ENCODE measurements at places on chromosomes 6 and 20.

DNA sequence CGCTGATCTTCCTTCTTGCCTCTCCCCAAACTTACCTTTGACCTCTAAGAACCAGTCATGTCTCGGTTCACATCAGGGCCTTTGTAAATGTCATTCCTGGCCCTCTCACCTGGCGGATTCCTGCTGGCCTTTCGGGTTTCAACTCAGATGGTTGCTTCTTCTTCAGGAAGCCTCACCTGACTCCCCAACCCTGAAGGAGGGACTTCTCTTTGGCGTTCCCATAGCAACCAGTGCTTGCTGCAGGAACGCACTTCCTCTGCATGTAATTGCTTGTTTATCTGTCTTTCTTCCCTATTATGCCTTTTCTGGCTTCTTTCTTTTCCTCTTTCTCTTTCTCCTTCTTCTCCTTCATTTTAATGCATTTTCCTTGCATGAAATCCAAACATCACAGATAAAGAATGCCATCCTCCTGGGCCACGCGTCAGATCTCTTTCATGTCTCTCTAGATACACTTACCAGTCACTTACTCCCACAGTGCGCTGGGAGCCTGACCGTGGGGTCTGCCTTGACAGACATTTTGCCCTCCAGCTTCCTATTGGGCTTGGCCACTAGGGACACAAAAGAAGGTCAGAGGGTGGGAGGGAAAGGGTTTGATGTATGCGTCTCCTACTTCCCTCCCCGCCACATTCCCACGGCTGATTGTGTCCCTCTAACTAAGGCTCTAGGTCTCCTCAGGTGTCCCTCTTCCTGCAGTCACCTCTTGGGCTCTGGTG is 295.7 kb upstream of the TSHZ2 start:
- no peak for DNase-seq

DNA sequence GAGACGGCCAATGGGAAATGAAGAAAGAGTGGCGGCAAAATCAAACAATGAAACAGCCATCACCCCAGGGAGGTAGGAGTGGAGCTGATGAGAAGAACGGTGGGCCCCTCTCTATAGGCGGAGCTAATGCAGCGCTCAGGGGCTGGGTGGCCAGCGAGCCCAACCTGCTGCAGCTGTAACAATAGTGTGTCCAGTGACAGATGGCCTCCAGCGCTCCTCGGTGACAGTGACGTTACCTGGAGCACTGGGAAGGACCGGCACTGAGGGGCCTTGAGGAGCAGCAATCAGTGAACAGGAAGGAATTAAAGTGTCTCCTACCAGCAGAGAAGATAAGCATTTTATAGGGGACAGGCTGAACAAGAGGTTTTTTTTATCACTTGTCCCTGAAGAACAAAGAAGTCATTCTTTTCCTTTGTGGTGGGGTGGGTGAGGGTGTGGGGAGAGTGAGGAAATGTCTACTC is 81.6 kb downstream of the FOXA2 start:
- no peak for DNase-seq

DNA sequence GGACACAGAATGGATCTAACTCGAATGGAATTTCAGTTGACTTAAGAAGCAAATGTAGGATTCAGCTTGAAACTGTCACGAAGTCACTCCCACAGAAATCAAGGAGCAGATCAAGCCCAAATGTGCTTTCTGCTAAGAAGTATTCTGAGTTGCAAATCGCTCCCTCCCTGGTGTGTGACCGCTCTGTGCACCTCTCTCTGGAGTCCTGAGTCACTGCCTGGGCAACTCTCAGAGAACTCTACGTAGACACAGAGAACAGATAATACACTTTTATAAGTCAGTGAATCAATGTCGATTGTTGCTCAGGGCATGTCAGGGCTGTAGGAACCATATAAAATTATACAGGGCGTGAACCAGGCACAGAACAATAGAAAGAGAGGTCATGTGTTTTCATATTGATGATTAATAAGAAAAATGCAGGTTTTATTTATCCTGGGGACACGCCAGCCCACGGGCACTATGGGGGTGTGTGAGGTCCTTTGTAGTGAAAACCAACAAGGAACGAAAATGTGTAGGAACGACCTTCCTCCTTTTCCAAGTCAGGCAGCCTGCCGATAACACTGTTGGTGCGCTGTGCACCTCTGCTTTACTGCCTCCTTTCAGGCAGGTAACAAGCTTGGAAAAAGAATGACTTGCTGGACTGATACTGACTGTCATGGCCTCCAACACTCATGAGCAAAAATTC is 248.1 kb upstream of the FOXQ1 start:
- no peak for DNase-seq

GRCh38 chr20:16537918-16538317 is 35.3 kb downstream of the KIF16B start:
- no peak for DNase-seq

DNA sequence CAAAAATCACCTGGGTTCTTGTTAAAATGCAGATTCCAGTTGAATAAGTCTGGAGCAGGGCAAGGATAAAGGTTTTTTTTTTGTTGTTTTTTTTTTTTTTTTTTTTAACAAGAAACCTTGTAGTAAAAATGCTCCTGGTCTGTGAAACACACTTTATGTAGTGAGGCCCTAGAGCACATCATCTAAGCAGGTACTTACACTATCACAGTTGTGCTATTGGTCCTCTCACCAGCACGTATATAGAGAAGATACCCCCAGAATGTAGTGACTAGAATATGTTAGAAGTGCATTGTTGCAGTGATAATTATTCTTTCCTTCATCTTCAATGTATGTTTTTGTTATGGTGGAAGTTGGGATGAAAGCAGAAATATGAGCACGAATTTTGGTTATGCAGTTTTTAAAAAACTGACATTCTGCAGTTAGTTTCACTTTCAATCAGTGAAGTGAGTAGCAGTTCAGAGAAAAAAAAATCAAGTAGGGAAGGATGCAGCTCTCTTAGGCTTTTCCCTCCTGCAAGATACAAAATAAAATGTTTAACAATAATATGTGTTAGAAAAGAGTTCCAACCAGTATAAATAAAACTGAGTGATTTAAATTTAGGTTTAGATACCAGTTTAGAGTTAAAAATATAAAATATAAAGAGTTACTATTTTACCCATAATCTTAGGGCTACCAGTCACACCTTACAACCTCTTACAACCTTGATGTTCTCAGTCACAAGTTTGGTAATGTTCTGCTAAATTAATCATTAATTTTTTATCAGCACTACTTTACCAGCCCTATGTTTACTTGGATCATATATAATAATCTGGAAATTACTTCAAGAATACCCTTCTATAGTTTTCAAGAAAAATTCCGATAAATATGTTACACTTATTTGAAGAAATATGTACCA is 9.2 kb upstream of the DEFB113 start:
- no peak for DNase-seq

GRCh38 chr20:53570446-53571276 is 23.0 kb downstream of the ZNF217 start:
- no peak for DNase-seq

GRCh38 chr6:145865595-145865994 is 51.0 kb upstream of the FBXO30 start:
- no peak for DNase-seq

DNA sequence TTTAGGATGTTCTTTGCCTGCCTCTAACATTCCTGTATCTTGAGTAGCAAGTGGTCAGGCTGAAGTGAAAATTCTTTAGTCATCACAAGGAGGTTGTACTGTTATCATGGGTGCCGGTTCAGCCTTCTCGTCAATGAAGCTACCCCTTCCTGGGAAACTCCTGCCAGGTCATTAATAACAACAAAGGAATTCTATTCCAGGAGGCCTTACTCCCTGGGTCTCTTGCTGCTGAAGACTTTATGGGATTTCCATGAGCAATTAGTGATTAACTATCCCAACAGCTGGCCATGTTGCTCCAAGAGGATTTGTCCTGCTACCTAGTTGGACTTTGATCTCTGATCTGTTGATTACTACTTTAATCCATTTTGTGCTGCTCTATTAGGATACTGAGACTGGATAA is 62.7 kb upstream of the ELOVL5 start:
- DNase-seq = no peak

GRCh38 chr6:29992807-29993206 is 50.5 kb downstream of the HLA-A start:
- no peak for DNase-seq

DNA sequence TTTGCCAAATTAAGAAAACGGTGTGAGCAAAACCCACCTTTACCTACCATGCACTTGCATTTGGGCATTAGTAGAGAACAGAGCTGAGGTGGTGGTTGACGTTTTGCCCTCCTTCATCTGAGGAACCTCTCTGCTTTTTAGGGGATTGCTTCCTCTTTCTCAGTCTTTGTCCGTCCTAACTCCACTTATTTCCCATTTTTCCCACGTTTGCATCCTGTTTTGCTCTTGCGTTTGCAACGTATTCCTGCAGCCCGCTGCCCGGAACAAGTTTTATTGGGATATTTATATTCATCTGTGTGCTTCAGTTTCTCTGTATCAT is 374 bp upstream of the SERINC1 start:
- DNase-seq = no peak

DNA sequence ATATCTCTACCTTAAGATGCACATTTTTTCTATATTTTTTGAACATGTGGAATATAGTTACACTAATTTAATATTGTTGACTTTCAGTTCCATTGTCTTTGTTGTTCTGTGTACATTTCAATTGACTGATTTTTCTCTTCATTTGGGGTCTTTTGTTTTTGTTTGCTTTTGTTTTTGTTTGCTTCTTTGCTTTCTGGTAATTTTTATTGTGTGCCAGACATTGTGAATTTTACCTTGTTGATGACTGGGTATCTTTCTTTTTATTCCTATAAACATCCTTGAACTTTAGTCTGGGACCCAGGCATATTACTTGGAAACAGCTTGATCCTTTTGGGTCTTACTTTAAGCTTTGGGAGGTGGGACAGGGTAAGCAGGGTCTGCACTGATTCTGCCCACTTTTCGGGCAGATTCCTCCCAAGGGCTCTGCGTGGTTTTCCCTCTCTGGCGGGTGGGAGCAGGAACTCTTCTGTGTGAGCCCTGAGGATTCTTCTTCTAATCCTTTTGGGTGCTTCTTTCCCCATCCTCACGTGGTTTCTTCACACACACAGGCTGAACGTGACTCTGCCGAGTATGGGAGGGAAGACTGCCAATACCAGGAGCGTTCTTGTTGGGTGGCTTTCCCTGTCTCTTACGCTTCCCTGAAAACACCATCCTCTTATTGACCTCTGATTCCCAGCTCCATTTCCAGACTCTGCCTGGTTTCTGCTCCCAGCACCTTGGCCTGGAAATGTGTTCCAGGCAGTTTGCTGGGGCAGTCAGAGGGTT is 200.5 kb downstream of the ARID1B start:
- no peak for DNase-seq

DNA sequence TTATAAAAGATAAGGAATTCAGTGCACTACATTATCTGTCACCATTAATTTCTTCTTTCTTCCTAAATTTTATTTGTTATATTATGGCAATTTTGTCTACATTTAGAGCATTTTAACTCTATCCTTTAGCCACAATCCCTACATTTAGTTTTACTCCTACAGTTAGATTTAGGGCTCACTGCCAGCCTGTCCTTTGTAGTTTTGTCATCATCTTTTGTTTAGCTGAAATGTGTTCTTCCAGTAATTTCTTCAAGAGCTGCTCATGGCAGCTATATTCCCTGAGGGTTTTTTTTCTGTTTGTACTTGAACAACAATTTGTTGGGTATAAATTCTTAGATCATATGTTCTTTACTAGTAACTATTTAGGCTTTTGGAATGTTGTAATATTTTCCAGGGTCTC is 72.7 kb upstream of the B3GAT2 start:
- DNase-seq = no peak

GRCh38 chr6:149440735-149441671 is 40.9 kb downstream of the SUMO4 start:
- no peak for DNase-seq

DNA sequence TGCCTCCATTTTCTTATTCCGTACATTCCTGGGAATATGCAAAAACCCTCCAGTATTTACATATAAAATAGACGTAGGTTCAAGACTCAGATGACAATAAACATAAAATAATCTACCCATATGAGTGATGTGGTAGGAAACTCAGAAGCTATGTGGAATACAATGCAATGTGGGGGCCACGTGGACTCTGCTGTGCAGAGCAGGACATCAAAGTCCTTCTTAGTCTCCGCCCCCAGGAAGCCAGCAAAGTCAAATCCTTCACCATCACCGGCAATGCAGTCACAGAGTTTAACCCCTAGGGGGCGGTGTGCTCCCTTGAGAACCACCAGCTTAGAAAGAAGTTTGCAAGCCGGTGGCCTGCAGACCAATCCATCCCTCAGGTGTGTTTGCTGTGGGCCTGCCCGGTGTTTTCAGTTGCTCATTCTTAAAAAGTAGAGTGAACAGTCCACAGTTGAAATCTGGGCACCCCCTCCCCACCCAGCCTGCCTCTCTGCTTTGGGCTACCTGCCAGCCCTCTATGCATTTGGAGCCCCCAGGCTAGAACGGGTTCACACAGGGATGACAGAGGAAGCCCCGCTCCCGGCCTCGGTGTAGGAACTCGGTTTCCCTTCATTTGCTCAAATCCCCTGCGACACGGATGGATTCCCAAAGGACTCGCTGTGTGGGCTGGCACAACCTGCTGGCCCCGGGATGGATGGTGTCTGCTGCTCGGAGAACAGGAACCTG is 59.9 kb downstream of the SULF2 start:
- DNase-seq = peak; percentile 73

DNA sequence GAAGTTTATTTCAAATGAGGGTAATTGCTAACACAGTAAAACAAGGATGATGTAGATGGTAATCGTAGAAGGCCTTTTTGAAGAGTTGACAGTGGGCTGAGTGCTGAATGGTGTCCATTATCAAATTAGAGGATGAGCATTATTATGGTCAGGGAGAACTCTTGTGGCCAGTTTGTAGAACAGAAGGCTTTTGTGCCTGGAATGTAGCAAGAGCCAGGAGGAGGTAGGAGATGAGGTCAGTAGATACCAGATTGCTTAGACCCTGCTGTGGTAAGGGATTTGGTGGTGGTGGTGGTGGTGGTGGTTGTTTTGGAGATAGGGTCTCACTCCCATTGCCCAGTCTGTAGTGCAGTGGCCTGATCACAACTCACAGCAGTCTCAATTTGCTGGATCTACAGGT is 6.2 kb downstream of the CSE1L start:
- DNase-seq = no peak

- no peak for DNase-seq
These were observed 46.0 kb downstream of the ZFP64 start for GRCh38 chr20:52145587-52145986.

DNA sequence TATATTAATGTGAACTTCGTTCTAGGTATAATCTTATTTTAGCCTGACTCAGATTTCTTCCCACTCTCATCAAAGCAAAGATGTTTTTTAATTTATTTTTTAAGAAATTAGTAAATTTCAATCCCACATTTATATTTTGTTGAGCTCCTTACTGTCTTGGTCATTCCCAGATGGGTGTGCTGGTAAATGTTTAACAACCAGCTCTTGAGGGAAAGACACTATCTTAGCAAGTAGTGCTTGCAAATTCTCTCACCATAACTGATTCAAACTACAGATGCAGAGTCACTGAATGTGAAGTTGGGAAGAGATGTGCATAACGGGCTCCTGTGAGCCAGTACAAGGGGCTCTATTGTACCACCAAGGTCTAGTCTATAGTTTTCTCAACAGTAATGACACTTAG is 29.8 kb upstream of the BTN3A2 start:
- DNase-seq = no peak

GRCh38 chr6:56804996-56805395 is 149.9 kb upstream of the BEND6 start:
- no peak for DNase-seq
